ENCODE measurements at places on chromosomes 13 and 19.

- DNase-seq: no peak
Observed at GRCh38 chr13:88063741-88064140, 392.6 kb downstream of the SLITRK5 start.

DNA sequence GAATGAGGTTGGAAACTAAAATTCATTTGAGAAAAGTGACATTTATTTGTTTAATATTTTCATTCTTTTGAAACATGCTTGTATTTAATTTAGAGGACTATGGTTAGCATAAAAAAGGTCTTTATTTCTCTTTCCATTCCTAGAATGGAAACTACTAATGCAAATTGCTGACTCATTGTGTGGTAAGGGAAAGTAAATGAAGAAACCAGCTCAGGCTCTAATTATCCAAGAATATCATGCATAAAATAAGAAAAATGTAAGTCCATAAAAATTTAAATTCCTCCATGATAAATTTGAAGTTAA, 777.0 kb upstream of the SLITRK1 start:
- peak; percentile 58 for DNase-seq

- DNase-seq: no peak
Observed at GRCh38 chr13:40613192-40613818, 53.1 kb downstream of the FOXO1 start.

DNA sequence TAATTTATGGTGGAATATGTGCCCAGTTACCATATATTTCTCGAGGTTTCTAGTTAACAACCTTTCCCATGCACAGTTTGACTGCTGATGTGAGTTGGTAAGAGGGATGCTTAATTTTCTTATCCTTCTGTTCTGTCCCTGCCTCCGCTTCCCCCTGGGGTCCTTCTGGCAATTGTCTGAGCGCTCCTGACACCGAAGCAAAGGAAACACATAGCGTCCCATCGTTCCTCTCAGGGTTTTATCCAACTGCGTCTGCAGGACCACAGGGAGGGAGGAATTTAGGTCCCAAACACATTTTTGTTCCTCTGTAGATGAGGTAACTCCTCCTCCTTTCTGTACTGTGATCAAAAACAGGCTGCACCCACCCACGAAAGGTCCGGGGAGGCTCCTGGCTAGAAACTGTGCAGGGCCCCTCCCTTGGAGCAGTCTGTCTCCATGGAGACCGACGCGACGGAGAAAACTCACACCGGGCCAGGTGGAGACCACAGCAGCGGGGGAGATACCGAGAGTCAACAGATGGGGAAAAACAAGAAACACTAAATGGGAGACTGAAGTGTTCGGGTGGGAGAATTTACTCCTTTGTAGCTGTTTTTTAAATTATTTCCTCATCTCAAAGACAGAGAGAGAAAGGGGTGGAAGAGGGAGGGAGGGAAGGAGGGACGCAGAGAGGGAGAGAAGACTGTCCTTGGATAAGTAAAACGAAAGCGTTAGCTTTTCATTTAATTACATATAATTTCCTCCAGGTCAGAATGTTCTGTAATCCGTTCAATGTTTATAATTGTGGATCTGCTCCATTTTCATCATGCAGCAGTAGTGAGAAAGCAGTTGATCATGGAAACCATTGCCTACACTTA, 191.8 kb upstream of the NBEA start:
- DNase-seq: no peak

GRCh38 chr13:52845766-52846566, 2.5 kb downstream of the PCDH8 start:
- no peak for DNase-seq

GRCh38 chr19:8096071-8096470, 43.5 kb downstream of the CCL25 start:
- DNase-seq: no peak

DNA sequence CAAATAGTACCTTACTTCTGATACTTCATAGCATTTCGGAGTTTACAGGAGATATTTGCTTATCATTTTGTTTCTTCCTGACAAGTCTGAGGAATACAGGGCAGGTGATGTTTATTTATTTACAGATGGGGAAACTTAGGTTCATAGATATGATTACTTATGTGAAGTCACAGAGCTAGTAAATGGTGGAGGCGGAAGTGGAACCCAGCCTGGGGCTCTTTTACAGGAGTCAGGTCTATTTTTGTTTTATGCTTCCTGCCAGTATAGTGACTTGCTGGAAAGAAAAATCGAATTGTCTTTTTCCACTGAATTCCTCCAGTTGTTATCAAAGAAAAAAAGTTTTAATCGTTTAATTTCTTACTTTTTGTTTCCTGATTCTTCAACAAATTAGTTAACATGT, 66.5 kb downstream of the DGKH start:
- peak; percentile 11 for DNase-seq

GRCh38 chr13:93304134-93304533, 77.5 kb downstream of the GPC6 start:
- no peak for DNase-seq

GRCh38 chr13:43770871-43771270, 15.9 kb downstream of the ENOX1 start:
- no peak for DNase-seq

DNA sequence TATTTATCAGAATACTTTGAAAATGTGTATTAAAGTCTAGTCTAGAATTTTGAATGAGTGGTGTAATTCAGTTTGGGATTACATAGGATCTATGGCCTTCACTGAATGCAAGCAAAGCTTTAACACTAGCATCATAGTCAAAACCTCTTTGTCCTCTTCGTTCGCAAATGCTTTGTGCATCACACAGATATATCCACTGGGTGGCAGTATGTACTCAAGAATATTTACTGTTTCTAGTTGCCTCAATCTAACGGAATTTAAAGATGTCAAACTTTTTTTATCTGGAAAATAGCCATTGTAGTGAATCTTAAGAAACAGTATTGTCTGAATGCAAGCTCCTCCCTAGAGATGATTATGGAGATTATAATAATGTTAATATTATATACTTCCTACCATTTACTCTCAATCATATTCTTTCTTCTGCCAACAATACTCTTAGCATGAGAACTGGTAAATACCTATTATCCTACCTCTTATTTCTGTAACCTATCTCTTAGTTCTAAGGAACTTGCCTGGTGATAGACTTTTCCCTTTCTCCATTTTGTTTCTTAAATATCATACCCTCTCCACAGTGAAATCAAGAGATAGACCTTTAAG, 25.8 kb downstream of the LACC1 start:
- DNase-seq: peak; percentile 72

GRCh38 chr13:99042521-99043250, 64.8 kb upstream of the DOCK9 start:
- DNase-seq: no peak

- DNase-seq: no peak
Observed at GRCh38 chr13:107642831-107643230, 572.5 kb downstream of the LIG4 start.

DNA sequence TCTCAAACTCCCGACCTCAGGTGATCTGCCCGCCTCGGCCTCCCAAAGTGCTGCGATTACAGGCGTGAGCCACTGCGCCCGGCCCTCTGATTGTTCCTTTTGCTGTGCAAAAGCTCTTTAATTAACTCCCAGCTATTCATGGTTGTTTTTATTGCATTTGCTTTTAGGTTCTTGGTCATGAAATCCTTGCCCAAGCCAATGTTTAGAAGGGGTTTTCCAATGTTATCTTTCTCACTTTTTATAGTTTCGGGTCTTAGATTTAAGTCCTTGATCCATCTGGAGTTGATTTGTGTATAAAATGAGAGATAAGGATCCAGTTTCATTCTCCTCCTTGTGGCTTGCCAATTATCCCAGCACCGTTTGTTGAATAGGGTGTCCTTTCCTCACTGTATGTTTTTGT, 19.2 kb upstream of the GRTP1 start:
- DNase-seq: peak; percentile 36

GRCh38 chr19:45539459-45539858, 32.2 kb downstream of the VASP start:
- no peak for DNase-seq

DNA sequence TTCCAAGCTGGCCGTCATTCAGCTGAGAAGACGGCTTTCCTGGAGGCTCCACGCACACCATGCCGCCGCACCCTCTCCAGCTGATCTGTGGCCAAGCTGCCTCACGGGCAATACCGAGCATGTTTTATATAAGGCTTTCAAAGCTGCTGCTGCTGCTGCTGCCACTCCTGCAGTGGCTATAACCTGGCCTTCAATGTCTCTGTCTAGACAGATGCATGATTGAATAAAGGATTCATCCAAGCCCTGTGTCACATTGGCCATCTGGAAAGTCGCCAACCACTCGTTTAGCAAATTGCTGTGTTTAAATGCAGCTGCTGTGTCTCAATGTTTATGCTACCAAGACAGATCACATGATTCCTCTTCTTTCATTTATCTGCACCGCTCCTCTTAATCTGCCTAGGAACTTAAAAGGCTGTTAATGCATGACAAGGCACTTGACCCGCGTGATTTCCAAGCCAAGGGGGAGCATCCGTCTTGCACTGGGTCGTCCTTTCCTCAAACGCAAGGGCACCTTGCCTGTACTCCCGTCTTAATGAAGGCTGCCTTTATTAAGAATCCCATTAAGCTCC, 114.3 kb downstream of the TEX26 start:
- DNase-seq: peak; percentile 63

DNA sequence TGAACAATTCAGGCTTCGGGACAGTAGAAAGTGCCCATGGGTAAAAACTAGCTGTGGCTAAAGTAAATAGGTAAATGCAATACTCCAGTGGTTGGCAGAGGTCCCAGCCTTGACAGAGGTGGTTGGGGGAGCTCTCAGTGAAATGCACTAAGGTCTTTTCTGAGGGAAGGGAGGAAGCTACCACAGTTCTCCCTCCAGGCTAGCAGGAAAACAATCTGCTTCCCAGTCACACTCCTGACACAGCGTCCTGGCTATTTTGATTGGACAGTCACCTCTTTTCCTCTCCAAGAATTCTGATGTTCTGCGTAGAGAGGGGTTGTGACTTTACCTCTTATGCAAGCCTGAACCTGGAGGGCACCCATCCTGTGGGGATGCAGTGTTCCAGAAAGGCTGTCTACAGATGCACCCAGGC, 128.7 kb downstream of the CYSLTR2 start:
- no peak for DNase-seq

DNA sequence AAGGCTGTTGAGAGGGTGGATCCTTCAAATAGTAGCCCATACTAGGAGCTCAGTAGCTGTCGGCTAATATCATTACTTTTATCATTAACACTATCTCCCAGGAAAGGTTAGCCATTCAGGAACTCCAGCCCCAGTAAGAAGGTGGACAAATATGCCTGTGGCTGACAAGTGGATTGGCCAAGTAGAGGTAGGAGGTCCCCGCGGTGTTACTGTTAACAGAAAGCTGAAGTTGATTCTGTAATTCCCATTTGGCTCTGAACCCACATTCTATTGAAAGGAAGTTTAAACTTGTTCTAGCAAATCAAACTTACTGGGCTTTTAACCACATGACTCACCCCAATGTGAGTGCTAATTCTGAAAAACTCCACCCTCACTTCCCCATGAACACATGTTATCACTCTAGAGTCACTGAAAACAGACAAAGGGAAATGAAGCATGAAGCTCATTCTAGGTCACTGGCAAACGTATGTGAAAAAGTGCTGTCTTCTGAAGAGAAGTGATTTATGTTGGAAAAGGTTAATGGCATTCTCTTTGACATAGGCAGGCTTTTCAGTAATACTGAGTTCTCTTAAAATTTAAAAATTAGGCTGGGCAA, 273.5 kb downstream of the FGF14 start:
- peak; percentile 2 for DNase-seq

DNA sequence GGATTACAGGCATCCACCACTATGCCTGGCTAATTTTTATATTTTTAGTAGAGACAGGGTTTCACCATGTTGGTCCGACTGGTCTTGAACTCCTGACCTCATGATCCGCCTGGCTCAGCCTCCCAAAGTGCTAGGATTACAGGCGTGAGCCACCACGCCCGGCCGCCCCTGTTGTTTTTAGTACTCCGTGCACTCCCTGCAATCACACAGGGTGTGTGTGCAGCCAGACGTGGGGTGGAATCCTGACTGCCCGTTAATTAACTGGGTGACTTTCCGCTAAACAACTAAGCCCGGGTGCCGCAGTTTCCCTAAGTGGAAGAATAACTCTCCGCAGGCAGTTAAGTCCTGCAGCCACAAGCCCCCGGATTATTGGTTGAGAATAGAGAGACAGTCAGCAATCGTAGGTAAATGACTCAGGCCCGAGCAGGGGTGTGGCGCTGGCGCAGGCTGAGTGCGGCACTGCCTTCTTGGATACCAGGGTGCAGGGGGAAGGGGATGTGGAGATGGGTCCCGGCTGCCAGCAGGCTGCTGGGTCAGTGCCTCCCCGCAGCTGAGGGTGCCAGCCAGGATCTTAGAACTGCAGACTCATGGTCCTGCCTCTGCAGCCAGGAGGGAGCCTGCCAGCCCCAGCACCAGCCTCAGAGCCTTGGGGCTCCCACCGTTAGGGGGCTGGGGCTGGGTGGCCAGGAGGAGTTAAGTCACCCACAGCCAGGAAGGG, 6.1 kb upstream of the FXYD3 start:
- no peak for DNase-seq

DNA sequence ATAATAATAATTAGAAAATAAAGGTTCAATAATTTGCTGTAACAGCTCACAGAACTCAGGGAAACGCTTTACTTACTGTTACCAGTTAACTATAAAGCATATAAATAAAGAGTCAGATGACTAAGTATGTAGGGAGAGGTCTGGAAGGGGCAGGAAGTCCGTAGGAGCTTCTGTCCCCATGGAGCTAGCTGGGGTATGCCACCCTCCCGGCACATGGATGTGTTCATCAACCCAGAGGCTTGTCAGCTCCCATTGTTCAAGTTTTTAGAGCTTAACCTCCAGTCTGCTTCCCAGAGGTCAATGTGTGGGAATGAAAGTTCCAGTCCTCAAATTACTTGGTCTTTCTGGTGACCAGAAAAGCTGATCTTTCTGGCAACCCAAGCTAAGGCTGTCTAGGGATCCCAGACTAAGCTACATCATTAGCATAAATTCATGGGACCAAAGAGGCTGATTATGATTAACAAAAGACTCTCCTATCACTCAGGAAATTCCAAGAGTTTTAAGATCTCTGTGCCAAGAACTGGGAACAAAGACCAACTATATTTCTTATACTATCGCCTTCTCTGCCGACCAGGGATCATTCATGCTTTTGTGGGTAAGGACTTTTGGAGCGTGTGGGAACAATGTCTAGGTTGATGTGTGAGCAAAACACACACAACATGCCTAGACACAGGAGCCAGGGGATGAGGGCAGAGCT, 31.7 kb upstream of the ZNF507 start:
- no peak for DNase-seq

DNA sequence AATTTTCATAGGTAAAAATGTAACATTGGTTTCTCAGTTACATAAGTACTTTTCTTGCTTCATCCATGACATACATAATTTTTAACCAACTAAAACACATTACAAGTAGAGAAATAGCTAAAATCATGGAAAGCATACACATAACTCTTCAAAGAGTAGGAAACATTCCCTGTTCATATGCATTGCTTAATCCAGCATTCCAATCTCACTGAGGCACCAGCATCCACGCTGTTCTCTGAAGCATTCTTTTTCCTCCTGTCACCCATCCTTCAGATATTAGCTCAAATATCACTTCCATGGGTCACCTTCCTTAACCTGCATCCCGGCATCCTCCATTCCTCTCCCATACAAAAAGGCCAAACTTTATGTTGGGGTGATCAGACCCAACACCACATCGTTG, 79.1 kb downstream of the ZNF254 start:
- DNase-seq: peak; percentile 7

All from EH (cell line).